ENCODE measurements at places on chromosomes 2 and 18.

DNA sequence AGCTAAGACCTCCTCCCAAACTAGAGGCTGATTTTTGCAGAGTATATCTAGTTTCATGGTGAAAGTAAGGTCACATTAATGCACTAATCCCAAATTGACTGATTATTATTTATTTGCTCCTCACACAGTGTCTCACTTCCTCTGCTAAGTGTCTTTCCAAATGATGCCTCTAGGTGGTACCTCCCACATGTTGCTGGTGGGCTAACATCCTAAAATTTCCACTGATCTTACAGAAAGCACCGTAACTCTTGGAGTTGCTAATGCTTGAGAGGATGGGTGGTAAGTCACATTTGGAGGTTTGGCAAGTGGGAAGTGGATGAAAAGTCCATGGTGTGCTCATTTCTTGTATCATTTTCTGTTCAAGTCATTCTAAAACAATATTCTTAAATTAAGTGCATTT is 428.7 kb upstream of the GYPC start:
- DNase-seq, result no peak

- no peak for DNase-seq
Measured at GRCh38 chr2:160353166-160353565, 140.4 kb downstream of the RBMS1 start.

GRCh38 chr2:239255218-239255617 is 145.6 kb downstream of the HDAC4 start:
- DNase-seq, result no peak

- DNase-seq, result no peak
Measured at GRCh38 chr2:203909974-203910373, 26.6 kb upstream of the ICOS start.

- DNase-seq, result peak; percentile 23
Measured at GRCh38 chr2:47867205-47867604, 39.1 kb downstream of the FBXO11 start.

DNA sequence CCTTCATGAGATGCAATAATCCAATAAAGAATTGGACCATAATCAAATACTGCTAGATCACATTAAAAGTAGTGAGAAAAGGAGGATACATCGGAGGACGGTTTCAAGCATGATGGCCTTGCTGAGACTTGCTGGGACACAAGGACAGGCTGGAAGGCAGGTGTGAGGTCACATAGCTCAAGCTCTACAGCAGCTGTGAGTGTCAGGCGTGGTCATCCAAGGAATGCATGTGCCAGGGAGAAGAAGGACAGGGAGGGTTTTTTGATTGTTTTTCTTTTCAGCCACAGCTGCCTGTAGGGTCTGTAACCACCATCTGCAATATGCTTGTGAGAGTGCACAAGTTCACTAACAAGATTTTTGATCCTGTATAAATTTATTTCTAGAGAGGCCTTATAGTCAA is 57.6 kb downstream of the BMP10 start:
- DNase-seq, result no peak

- no peak for DNase-seq
Measured at GRCh38 chr2:45889620-45890370, 238.3 kb downstream of the PRKCE start.

GRCh38 chr2:238704471-238705225 is 143.2 kb upstream of the TWIST2 start:
- no peak for DNase-seq

DNA sequence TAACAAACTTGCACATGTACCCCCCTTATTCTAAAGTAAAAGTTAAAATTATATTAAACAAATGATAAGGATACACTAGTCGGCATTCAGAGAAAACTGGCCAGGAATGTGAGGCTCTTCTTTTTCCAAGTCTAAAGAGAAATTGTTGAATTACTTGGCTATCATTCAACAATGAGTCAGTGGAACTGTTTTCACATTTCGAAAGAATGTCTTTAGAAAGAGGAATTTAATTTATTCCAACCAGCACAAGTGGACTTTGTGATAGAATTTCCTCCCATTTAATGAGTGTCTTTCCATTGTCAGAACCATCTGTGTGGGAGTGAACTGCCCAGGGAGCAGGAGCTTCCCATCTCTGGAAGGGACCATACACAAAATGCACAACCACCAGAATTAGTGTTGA is 792.2 kb downstream of the EPHA4 start:
- peak; percentile 2 for DNase-seq

GRCh38 chr2:238668426-238668825 is 179.5 kb upstream of the TWIST2 start:
- no peak for DNase-seq

DNA sequence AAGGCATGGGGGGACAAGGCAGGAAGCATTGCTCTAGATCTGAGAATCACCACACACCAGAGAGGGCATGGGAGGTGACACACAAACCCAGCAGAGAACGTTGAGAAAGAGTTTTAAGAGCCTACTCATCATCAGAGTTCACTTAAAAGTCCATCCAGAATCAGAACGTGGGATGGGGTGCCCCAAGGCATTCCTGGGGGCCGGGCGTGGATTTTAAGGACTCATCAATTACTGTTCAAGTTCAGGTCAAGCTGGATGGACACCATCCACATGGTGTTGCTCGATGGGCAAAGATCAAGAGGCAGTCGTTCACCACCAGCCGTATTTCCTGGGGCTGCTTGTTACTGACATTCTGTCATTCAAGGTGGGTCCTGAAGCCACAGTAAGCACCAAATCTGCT is 34.9 kb downstream of the BCL11A start:
- DNase-seq, result no peak

DNA sequence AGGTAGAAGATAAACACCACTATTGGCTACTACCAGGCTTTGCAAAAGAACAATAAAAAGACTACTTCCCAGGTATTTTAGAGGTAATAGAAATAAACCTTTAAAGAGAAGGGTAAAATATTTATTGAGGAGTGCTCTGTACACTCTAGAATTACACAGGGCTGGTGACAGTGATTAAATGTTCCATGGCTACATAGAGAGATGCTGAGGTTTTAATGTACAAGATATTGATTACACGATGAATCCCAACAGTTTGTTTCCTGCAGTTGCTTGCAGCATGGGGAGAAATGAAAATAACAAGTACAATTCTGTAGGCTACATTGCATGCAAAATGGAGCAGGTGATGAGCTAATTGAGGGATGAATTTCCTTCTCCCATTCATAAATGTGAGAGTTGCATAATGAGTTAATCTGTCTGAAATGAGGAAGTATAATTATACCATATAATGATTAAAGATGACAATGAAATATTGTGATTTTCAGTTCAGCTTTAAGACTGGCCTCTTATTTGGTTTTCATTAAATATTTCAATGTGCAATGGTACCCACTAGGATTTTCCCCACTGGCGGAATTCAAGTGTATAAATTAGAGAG is 266.1 kb downstream of the SOCS6 start:
- DNase-seq, result no peak

- DNase-seq, result no peak
Measured at GRCh38 chr18:48813321-48813720, 137.4 kb downstream of the SMAD7 start.

- DNase-seq, result no peak
Measured at GRCh38 chr2:42249887-42250286, 80.7 kb downstream of the EML4 start.

- no peak for DNase-seq
Measured at GRCh38 chr2:192155511-192156118, 39.1 kb downstream of the TMEFF2 start.

GRCh38 chr2:24365051-24365450 is 4.7 kb upstream of the ITSN2 start:
- DNase-seq, result no peak

DNA sequence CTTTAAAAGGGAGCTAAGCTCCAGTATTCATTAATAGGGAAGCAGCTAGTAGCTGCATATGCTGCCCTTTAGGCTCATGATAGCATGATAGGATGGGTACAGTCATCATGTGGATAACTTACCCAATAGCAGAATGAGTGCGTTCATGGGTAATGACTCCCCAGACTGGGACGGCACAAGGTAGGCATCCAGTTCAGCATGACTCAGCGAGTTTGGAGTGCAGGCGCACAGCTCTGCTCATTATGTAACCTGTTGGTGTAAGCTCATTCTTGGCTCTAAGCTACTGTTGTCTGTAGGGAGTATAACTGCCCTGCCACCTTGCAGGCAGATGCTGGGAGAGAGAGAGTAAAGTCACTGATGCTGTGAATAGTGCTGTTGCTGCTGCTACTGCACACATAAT is 209.2 kb upstream of the SYT4 start:
- DNase-seq, result no peak

DNA sequence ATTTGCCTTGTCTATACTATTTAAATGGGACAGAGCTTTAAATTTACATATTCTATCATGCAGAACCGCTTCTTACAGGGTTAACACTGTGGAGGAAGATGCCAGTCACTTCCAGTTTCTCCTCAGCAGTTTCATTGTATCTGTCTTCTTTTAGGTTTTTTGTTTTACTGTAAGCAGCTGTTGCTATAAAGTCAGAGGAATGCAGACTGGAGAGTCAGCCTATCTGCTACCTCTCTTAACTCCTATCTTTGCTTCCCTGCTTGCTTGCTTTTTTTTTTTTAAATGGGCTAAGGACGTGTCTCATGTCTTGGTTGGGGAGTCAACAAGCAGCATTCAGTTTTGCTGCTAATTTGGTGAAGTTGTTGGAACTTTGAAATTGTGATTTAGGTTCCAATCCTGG is 8.9 kb downstream of the EPC2 start:
- DNase-seq, result no peak

GRCh38 chr2:128380061-128380889 is 61.6 kb upstream of the HS6ST1 start:
- no peak for DNase-seq

DNA sequence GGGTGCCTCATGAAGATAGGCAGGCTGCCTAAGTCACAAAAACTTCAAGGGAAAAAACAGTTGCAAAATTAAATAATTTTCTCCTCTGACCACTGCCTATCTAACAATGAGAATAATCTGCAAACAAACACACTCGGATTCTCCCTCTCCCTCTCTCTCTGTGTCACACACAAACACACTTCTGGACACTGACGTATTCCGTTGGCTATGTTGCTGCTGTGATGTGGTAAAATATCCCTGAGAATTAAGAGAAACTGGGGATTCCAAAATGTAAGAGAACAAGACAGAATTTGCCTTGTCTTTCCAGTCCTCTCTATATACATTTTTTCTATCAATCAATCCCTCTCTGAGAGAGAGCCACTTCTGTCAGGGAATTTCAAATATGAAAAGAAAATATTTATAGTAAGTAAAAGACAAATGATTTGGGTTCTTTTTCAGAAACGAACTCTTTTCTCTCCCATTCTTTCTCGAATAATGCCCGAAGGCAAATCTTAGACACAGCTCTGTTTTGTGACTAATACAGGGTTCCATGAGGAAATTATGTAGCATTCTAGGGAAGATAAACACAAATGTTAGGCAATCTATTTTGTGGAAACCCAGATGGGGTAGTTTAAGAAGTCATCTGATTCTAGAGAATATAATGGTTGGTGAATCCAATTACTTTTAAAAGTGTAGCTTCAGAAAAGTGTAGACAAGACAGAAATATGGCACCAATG is 310.3 kb upstream of the CYP26B1 start:
- DNase-seq, result no peak

DNA sequence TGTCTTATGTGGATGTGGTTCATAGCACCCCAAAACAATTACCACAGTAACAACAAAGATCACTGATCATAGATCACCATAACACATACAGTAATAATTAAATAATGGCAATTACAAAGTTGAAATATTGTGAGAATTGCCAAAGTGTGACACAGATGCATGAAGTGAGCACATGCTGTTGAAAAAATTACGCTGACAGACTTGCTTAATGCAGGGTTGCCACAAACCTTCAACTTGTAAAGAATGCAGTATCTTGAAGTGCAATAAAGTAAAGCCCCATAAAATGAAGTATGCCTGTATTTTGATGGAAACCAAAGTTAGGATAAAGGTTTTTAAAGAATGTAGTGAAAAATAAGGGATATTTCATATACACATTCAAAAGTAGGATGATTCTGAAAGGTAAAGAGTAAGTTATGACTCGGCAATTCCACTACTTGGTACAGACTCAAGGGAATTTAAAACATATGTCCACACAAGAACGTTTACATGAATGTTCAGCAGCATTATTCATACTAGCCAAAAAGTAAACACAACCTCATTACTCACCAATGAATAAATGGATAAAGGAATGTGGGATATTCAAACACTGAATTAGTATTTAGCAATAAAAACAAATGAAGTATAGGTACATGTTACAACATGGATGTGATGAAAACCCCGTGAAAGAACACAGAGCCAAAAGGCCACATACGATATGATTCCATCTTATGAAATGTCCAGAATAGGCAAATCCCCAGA is 61.6 kb downstream of the SCN9A start:
- DNase-seq, result peak; percentile 12

DNA sequence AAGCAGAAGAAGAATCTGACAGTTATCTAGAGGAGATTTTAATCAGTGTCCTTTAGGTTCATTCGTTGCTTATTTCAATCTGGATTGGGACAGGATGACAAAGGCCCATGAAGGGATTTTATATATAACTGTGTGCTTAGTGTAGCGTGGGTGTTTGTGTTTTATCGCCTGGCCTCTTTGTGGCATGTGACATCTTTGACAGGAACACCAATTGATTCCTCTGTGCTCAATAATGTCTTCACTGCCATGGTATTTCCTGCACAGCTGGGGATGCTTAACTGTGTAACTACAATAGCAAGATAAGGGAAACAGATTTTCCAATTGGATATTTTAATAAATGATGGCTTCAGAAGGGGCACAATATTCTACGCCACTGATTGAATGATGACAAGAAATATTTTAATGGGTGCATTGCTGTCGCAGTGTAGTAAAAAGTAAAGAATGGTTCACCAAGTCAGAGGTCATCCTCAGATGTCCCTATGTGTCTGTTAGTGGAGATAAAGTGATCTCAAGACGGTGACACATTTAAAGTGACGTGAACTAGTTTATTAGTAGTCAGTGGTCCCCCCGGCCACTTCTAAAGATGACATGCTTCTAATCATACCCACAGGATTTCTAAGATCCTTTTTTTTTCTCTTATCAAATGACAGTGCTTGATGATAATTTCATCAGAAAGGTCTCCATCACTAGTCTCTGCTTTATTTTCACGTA is 160.4 kb downstream of the AGAP1 start:
- peak; percentile 32 for DNase-seq

GRCh38 chr18:38886235-38886634 is 1320.6 kb upstream of the CELF4 start:
- no peak for DNase-seq

GRCh38 chr18:58756148-58756547 is 84.9 kb downstream of the MALT1 start:
- DNase-seq, result no peak

- DNase-seq, result no peak
Measured at GRCh38 chr2:143852759-143853158, 667.2 kb downstream of the ZEB2 start.

GRCh38 chr18:11500153-11501122 is 109.0 kb upstream of the SLC35G4 start:
- peak; percentile 6 for DNase-seq

GRCh38 chr2:234099266-234099665 is 48.8 kb downstream of the SPP2 start:
- DNase-seq, result no peak

GRCh38 chr2:41527525-41528323 is 520.1 kb upstream of the PKDCC start:
- no peak for DNase-seq

GRCh38 chr2:232852676-232853075 is 17.4 kb upstream of the SNORC start:
- DNase-seq, result no peak

Measured in hepatic stellate cell (primary cell).